ENCODE measurements at places on chromosomes 5 and 9.

DNA sequence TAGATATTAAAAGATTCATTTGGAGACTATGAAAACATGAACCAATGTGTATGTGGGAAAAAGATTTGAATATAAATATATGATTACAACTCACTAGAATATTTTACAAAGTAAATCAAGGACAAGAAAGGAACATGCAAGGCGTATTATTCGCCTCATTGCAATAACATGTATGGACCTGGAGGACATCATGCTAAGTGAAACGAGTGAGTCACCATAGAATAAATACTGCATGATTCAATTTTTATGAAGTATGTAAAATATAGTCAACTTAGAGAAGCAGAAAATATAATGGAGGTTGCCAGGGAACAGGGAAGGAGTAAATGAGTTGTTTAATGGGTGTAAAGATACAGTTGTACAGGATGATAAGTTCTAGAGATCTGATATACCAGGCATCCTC lies 4.9 kb downstream of the TXNDC8 start:
- no peak for DNase-seq

- DNase-seq = no peak
Measured at GRCh38 chr9:137674307-137674975, 55.6 kb downstream of the EHMT1 start.

GRCh38 chr5:59666440-59667068 lies 227.0 kb downstream of the PDE4D start:
- no peak for DNase-seq

DNA sequence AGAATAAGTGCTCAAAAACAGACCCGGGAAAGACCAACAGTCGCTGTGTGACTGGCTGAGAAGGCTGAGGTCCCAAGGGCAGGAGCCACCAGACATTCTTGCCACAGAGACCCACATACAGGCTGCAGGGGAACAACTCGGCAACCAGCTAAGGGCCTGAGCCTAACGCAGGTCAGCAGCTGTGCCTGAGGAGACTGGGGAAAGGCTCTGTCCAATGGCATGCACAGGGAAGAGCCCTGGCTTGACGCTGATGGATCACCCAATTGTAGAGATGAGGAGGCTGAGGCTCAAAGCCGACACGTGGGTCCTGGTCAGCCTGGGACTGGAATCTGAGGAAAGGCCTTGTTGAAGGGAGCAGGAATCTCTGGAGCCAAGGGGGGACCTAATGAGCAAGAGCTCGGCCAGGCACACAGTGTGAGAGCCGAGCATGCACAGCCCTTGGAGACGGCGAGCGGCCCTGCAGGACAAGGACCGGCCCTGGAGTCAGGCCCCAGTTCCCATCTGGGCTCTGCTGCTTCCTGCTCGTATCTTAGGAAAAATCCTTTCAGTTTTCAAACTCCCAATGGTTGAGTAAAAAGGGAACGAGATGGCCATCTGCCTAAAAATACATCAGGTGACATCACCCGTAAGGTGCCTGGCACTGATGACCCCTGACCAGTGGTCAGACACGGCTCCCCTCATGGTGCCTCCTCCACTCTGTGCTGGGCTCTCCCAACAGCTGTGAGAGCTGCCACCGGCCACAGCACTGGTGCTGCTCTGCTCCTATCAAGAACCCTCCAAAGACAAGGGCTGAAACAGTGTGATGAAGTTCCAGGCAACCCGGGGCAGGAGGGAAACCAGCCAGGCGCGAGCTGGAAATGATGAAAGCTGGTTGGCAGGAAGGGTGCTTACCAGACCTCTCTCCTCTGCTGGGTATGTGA lies 16.4 kb downstream of the LMAN2 start:
- no peak for DNase-seq

DNA sequence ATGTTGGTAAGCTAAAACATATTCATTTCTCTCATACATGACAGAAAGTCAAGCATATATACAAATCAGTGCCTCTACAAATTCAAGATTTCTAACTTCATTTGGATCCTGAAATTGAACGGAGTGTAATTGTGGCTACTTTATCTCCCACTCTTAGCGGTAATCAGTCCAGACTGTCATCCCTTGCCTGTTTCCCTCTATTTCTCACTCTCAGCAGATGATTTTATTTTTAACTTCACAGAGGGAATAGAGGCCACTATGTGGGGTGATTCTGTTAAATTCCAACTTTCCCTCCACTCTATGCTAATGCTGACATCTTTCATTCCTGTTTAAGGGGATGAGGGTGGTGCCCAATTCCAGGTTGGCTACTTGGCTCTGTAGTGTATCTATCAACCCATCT lies 153.8 kb upstream of the KCNN2 start:
- DNase-seq = no peak

DNA sequence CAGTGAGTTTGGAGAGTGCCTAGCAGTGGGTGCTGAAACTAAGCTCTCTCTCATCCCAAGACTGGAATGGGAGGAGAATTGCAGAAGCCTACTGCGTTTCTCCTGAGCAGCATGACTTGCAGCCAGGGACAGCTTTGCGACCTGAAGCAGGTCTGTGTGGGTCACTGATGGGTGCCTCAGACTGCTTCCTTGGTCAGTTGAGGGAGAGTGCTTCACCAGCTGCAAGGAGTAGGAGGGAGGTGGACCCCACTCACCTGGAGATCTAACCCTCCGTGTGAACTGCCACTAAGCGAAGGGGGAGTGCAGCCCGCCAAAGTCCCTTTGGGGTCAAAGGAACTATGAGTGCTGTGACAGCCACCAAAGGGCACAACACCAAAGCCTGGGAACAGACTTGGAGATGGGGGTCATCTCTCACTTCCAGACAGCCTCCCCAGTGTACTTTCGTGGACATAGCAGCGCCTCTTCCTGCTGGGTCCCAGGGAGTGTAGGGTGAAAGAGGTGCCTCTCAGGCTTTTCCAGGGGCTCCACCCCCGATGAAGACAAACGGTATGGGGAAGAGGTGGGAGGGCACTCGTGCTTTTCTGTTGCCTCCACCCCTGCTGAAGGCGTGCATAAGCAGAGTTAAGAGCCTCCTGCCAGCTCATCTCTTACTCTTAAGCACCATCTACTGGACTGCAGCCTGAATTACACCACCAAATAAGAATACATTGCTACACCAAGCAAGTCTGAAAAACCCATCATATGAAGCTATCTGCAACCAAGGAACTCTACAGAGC lies 34.3 kb upstream of the MACIR start:
- peak; percentile 50 for DNase-seq

- DNase-seq = peak; percentile 73
Measured at GRCh38 chr5:13985731-13986418, 41.4 kb upstream of the DNAH5 start.

- peak; percentile 15 for DNase-seq
Measured at GRCh38 chr9:13141629-13142028, 137.9 kb downstream of the MPDZ start.

- no peak for DNase-seq
Measured at GRCh38 chr5:89934069-89934468, 475.5 kb downstream of the CETN3 start.

DNA sequence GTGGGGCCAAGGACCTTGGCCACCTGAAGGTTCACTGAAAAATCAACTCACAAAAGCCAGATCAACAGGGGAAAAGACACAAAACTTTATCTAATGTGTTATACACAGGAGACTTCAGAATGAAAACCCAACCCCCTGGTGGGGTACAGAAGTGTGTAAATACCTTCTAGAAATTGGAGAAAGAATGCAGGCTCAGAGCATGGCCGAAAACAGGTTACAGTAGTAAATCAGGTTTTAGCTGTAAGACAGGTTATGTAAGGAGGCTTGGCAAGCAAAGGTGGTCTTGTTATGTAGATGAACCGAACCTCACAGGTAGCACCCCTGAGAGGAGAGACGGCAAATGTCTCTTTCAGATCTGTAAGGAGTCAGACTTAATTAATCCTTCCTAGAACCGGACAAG lies 10.0 kb downstream of the CEMIP2 start:
- DNase-seq = no peak

DNA sequence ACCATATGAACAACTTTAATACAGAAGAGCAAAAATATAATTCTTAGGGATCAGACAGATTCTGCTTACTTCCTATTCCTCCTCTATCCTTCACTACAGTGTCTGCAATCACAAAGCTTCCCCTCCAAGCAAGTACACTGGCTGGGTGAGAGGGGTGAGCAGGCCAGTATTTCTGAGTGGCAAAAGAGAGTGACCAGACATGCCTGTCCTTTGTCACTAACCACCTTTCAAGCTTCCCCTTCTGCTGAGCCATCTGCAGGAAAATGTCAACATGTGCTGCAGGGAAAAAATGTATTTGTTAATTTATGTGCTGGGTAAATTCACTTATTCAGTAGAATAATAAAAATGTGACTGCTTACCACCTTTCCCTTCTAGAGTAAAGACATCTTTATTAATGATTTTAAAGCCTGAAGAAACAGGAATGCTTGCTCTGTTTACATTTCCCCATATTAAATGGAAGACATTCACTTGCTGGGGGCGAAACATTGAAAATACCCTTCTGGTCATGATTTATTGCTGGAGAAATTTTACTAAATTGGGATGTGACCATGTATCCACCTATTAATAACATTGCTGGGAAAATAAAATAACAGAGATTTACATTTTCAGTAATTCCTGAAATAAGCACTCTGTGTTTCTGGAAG lies 84.9 kb downstream of the SPOCK1 start:
- DNase-seq = no peak

- peak; percentile 34 for DNase-seq
Measured at GRCh38 chr5:56039985-56040384, 45.2 kb upstream of the IL6ST start.
